SJCRH30 (cell line): ENCODE measurements at places on chromosomes 16 and 17.

GRCh38 chr16:23700509-23700908, 12.5 kb downstream of the ERN2 start:
- DNase-seq, result no peak

GRCh38 chr16:69107316-69107962, 2.0 kb downstream of the HAS3 start:
- DNase-seq, result no peak

DNA sequence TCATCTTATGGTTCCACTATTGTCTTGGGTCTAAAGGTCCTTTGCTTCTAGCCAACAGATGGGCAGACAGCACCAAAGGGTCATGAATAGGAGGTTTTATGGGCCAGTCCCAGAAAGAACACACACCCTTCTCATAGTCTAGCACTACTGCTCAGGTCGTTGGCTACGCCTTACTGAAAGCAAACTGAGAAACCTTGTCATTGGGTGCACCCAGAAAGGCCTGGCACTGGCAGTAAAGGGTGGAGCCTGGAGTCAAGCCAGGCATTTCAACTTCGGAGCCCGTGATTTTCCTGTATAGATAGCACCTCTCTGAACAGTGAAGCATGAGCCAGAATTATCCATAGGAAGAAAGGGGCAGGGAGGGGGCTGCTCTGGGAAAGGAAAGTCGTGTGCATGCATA, 74.9 kb downstream of the VAT1L start:
- no peak for DNase-seq

DNA sequence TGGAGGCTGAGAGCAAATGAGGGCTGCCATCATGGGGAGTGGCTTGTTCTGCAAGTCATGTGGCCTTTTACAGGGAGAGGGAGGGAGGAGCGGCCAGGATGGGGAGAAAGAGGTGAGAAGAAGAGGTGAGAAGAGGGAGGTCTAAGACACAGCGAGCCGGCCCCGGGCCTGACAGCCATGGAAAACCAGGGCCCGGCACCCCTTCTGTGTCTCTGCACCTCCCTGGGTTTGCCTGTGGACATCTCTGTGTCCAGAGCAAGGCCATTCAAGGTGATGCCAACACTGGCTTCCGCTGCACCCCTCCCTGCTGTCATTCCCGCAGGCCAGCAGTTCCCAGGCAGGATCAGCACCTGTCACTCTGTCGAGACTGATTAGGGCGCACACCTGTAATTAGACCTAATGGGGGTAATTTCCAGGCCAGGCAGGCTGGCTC, 75.6 kb downstream of the MGAT5B start:
- DNase-seq, result no peak

- peak; percentile 82 for DNase-seq
These were observed 3.9 kb upstream of the TMEM235 start for GRCh38 chr17:78227455-78227916.

DNA sequence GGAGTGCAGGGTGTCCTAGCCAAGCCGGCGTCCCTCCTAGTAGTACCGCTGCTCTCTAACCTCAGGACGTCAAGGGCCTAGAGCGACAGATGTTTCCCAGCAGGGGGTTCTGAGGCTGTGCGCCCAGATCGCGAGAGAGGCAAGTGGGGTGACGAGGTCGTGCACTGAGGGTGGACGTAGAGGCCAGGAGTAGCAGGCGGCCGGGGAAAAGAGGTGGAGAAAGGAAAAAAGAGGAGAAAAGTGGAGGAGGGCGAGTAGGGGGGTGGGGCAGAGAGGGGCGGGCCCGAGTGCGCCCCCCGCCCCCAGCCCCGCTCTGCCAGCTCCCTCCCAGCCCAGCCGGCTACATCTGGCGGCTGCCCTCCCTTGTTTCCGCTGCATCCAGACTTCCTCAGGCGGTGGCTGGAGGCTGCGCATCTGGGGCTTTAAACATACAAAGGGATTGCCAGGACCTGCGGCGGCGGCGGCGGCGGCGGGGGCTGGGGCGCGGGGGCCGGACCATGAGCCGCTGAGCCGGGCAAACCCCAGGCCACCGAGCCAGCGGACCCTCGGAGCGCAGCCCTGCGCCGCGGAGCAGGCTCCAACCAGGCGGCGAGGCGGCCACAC, at the start of gene MMP2:
MMP2 (plus strand) TSS at position 372 of the 603 bp plus-strand sequence. CDS start 282 bp downstream, outside the sequence.
- peak; percentile 85 for DNase-seq

GRCh38 chr17:39868554-39868942, 546 bp downstream of the ZPBP2 start:
- no peak for DNase-seq

- DNase-seq, result no peak
These were observed 20.2 kb upstream of the NCBP3 start for GRCh38 chr17:3866276-3866675.

DNA sequence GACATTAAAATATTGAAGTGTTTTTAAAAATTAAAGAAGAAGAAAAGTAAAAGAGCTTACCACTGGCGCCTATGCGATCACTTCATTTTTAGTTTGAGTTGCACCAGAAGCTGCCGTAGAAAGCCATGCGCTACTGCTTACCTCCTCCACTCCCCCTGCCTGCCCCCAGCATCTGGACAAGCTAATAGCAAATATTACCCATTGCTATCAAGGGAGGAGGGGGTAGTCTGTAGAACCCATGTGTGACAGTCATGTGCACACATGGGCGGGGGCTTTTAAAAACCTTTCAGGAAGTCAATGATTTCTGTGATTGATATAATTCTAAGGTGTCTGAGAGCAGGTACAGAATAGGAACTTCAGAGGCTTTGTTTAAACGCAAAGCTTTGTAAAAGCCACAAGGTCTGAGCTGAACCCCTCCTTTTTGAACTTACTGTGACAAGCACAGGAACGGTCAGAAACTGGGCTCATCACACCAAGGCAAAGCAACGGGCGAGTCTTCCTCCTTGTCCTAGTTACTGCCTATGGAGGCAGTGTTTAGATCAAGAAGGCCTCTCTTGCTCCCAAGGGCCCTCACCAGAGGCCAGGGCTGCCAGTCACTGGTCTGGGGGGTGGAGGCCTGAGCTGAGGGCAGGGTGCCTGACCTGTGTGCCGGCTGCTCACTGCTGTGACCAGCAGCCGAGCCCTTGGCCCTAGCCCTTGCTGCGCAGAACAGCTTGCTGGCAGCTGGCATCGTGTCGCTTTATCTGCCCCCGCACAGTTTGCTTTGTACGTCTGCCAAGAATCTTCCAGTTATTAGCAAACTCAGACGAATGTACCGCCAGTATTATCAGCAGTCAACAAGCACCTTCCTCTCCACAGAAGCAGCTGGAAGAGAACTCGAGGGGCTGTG, 15.0 kb downstream of the GINS2 start:
- DNase-seq, result no peak

GRCh38 chr17:742147-742793, 9.8 kb downstream of the GEMIN4 start:
- no peak for DNase-seq

GRCh38 chr16:66640724-66641314, 36.3 kb downstream of the CMTM3 start:
- no peak for DNase-seq

DNA sequence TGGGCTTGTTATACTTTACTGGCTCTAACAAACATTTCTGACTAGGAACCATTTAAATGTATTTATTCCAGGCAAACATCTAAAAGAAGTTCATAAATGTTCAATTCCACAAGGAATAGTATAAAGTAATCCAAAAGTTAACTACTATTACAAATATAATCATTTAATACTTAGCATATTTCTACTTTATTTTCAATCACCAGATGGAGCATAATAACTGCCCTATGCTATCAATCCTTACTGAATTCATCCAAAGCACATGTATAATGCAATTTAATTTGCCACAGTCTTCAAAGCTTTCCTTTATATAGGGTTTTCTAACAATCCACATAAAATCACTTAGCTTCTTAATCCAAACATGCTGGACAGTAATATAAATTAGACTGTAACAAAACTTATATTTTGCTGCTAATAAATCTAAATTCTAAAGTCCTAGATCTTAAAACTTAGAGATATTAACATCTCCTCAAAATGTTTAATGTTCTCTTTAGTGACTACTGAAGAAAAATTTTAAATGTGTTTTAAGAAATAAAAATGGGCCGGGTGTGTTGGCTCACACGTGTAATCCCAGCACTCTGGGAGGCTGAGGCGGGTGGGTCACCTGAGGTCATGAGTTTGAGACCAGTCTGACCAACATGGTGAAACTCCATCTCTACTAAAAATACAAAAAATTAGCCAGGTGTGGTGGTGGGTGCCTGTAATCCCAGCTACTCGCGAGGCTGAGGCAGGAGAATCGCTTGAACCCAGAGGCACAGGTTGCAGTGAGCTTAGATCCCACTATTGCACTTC, 5.9 kb downstream of the MEIOB start:
- DNase-seq, result no peak

- DNase-seq, result no peak
These were observed 599.2 kb downstream of the MAF start for GRCh38 chr16:79001156-79001967.

DNA sequence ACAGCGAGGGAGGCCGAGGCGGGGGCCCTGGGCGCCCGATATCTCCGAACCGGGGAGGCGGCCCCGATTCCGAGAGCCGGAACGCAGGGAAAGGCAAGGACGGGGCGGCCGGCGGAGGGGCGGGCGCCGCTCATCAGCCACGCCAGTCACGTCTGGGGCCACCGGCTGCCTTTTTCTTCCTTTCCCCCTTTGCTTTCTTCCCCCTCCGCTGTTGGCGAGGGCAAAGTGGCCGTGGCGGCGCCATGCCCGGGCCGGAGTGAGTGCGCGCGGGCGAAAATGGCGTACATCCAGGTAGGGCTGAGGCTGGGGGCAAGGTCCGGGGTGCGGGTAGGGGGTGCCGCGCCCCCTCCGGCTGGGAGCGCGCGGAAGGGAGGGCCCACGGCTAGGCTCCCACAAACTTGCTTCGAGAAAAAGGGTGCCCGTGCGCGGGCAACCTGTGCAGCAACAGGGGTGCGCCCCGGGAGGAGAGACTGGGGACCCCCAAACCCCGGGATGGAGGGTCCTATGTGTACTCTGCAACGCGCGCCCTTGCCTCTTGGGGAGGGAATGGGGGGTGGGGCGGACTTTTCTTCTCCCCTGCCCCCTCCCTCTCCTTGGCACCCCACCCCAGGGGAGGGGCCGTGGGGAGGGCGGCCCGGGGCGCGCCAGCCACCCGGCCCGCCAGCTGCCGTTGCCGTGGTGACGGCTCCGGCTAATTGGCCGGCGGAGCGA, 486 bp downstream of the SYT17 start:
- peak; percentile 84 for DNase-seq

DNA sequence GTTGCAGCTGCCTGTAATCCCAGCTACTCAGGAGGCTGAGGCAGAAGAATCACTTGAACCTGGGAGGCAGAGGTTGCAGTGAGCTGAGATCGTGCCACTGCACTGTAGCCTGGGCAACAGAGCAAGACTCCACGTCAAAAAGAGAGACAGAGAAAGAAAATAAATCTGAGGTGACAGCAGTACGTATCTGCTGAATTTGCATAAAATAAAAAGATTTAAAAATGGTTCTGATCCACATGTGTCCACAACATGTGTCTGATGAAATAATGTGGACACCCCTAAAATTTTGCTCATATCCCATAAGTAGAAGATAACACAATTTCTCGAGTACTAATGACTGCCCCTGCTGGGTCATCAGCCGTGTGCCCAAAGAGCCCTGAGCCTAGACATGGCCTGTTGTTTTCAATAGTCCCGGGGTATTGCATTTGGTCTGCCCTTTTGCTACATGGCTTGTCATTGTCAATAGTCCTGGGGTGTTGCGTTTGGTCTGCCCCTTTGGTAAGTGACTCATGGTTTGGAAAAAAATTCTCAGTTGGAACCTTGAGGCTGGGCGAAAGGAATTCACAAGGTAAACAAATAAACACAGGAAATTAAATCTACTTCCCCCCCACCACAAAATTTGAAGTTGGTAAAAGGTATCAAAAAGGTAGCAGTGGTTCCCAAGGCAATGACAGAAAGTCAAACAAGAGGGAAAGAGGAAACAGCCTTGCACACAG, 434.6 kb upstream of the MAF start:
- no peak for DNase-seq

- no peak for DNase-seq
These were observed 4.2 kb downstream of the GIT1 start for GRCh38 chr17:29585080-29585751.

DNA sequence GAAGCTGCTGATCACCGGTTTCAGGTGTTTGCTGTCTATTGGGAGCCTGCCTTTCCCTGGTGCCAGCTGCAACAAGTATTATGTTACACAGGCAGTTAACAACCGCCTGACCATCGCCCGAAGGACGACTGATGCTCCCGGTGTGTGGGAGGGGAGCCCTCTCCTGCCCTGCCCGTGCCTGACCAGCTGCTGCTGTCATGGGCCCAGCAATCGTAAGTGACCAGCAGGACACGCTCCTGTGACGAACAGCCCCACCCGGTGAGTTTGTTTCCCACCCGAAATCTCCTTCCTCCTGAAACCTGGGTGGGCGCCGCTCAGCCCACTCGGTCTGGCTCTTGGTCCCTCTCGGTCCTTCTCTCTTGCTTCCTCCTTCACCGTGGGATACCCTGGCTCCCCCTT, 17.9 kb upstream of the UBE2I start:
- DNase-seq, result peak; percentile 32

DNA sequence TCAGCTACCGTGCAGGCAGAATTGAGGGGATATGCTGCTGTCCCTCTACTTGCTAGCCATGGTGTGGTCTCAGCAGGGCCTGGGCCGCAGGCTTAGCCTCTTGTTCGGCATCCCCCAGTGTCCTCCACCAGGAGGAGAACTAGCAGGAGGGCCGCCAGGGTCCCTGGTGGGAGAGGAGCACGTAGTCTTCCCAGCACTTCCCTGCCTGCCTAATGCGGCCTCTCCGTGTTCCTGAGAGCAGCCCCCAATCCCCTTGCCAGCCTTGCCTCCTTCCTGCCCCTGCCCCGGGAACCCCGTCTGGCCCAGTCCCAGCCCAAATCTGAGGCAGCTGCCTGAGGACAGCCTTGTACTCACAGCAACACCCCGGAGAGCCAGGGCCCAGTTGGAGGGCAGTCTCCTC, 38.1 kb downstream of the PLD6 start:
- DNase-seq, result no peak

GRCh38 chr17:82668024-82668630, 19.9 kb upstream of the WDR45B start:
- DNase-seq, result no peak

DNA sequence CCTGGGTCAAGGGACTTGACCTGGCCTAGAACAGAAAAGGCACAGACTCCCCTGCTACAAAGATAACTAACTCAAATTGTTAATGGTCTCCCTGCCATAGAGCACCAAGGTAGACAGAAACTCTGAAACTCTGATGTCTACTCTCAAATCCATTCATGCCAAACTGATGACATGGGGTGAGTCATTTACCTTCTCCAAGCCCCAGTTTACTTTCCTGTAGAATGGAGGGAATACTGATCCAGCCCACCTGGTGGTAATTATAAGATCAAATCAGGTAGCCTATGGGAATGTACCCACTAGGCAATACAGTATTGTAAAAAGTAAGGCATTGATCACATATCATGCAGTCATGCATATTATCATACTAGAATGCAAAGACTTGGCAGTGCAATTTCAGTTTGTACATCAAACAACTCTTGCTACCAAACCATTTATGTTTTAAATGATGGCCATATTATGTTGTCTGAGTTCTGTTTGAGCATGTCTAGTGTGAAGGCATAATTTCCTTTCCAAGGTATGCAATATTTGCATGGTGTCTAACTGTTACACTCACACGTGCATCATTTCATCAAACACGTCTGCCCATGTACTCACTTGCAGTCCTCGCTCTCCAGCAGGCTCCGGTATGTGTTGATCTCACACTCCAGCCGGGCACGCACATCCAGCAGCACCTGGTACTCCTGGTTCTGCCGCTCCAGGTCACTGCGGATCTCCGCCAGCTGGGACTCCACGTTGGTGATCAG, 3.0 kb downstream of the KRT31 start:
- DNase-seq, result no peak
